ENCODE measurements at places on chromosomes 12 and 14. TPM values are rescaled to one million over a fixed set of nuclear protein-coding genes. Genes with fewer than 3 reads are reported as not detected.

GRCh38 chr12:116358893-116359761 lies 81.6 kb upstream of the MED13L start:
- H3K27ac ChIP-seq = peak overlapping the region; percentile 83
- H3K4me3 ChIP-seq = no peak overlapping the region
- H3K36me3 ChIP-seq = no peaks in the 10 kb centered on the region
- peaks cover 16% of the 10 kb centered on the region for H3K4me1 ChIP-seq
- H3K27me3 ChIP-seq = no peaks in the 10 kb centered on the region
- peak; percentile 95 for DNase-seq

DNA sequence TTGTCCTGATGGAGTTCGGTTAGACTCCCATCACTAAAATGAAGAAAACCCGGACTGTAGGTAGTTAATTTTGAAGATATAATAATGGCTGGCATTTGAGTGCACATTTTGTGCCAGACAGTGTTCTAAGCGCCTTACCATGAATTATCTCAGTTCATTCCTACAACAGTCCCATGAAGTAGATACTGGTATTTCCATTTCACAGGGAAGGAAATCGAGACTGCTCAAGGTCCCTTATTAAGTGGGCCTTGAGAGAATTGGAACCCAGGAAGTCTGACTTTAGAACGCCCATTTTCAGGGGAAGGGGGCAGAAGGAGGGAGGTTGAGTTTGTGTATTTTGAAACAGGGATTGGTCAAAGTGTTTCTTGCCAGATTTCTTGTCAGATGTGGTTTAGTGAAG lies 855 bp downstream of the MNAT1 start:
- peaks cover 26% of the 10 kb centered on the region for H3K4me1 ChIP-seq
- peak overlapping the region; percentile 71 for H3K4me3 ChIP-seq
- DNase-seq = no peak
- H3K27me3 ChIP-seq = no peaks in the 10 kb centered on the region
- no peaks in the 10 kb centered on the region for H3K36me3 ChIP-seq
- no peak overlapping the region for H3K27ac ChIP-seq

DNA sequence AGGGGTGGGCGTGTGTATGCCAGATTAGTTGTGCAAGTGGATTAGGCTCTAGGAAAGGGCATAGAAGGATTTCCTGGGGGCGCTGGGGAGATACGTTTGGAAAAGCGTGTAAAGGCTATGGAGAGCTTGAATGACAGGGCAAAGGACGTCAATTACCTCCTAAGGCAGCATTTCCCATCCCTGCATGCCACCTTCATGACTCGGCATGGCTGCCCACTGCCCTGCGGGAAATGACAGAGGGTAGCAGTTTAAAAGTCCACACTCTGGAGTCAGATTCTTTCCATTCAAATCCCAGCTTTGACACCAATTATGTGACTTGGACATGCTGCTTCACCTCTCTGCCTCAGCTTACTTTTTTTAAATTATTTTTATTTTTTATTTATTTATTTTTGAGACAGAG lies 14.8 kb upstream of the TMEM229B start:
- no peak overlapping the region for H3K27ac ChIP-seq
- H3K36me3 ChIP-seq = peaks cover 9% of the 10 kb centered on the region
- peaks cover 4% of the 10 kb centered on the region for H3K4me1 ChIP-seq

The PKP2 gene
- total RNA-seq = 3.0 TPM

The ACTR10 gene
- 56.0 TPM for total RNA-seq

DNA sequence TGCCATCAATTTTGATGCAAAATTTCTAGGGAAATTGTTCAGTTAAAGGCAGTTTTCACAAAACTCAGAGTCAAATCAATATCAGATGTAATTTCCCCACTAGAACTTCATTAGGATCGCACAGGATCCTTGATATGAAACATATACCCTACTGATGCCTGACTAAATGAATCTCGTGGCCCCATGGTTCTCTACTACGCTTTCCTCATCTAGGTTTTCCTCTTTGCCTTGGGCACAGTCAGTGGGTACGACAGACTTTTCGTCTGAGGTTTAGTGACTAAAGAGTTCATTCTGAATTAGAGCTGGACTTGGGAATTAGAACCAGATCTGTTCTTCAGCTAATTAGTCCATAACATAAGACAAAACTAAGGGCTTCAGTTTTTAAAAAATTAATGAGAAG lies 42.5 kb upstream of the GNPNAT1 start:
- no peaks in the 10 kb centered on the region for H3K4me1 ChIP-seq
- no peak overlapping the region for H3K4me3 ChIP-seq
- H3K27me3 ChIP-seq = no peaks in the 10 kb centered on the region
- no peak overlapping the region for H3K27ac ChIP-seq
- no peak for DNase-seq

GRCh38 chr12:31016057-31016456 lies 57.6 kb upstream of the DDX11 start:
- no peak overlapping the region for H3K27ac ChIP-seq
- DNase-seq = peak; percentile 51
- no peaks in the 10 kb centered on the region for H3K36me3 ChIP-seq

The MAP4K5 gene
- total RNA-seq = 106 TPM

GRCh38 chr12:125469683-125470082 lies 404.4 kb downstream of the AACS start:
- H3K4me3 ChIP-seq = no peak overlapping the region
- H3K27me3 ChIP-seq = no peaks in the 10 kb centered on the region
- H3K27ac ChIP-seq = no peak overlapping the region
- no peaks in the 10 kb centered on the region for H3K36me3 ChIP-seq

Data from spleen (tissue), 13 donors.